ENCODE measurements at places on chromosomes 16 and 17.

- DNase-seq, result no peak
Measured at GRCh38 chr17:49676276-49676868, 1.5 kb downstream of the SPOP start.

- no peak for DNase-seq
Measured at GRCh38 chr16:66869424-66869823, 10.9 kb upstream of the PDP2 start.

- no peak for DNase-seq
Measured at GRCh38 chr17:2253768-2254406, 49.7 kb downstream of the SMG6 start.

- DNase-seq, result no peak
Measured at GRCh38 chr17:80110447-80110812, 9.0 kb downstream of the GAA start.

DNA sequence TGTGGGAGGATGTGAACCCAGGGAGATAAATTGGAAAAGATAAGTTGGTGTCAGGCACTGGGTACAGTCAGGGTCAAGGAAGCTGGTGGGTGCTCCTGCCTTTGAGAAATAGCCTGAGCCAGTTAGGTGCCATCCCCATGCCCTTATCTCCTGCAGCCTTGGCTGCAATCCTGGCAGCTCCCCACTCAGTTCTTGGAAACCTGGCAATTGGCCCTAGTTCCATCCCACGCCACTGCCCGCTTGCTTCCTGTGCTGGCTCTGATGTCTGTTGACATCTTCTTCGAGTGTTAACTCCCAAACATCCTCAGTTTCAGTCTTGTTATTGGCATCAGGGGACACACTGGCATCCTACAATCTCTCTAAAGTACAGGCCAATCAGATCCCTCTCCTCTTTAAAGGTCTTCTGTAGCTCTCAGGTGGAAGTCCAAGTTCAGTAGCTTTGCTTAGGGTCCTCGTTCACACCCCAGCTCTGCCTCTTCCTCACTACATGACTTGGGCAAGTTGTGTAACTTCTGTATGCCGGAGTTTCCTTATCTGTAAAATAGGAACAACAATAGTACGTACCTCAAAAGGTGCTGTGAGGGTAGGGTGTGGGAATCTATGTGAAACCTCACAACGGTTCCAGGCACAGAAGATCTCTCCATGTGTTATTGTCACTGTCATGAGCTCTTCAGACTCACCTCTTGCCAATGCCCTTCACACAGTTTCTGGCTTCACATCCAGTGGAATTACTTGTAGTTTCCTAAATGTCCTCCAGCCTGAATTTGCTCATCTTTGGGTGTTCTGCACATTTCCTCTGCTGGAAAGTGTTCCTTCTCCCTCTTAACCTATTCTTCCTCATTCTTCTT, 13.5 kb upstream of the PRKAR1A start:
- DNase-seq, result no peak

DNA sequence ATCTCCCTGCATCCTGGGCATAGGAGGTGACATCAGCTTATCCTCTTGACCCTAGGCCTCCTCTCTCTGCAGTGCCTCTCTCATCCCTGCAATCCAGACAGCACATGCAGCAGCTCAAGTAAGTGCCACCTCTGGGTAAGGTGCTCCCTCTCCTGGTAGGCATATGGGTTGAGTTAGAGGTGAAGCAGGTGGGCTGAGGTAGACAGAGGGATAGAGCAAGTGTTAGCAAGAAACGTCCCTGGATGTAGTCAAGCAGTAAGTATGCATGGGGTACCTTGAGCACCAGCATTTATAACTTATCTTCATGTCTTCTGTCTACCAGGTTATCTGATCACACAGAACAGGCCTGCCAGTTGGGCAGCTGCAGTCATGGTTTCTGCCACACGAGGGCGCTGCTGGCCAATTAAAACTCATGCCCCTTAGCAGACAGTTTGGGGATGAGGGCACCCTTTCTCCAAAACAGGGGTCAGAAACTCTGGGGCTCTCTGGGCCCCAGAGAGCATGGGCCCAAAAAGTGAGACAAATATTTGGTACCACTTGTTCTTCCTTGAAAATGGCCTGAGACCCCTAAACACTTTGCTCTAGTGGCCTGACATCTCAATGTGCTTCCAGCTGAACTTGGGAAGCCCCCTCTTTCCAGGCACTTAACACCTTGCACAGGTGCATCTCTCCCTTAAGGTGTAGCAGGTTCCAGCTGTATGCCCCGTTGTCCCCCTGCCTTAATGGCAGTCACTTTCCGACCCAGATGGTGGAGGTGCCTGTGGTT, 59.8 kb downstream of the NEUROD2 start:
- peak; percentile 21 for DNase-seq

DNA sequence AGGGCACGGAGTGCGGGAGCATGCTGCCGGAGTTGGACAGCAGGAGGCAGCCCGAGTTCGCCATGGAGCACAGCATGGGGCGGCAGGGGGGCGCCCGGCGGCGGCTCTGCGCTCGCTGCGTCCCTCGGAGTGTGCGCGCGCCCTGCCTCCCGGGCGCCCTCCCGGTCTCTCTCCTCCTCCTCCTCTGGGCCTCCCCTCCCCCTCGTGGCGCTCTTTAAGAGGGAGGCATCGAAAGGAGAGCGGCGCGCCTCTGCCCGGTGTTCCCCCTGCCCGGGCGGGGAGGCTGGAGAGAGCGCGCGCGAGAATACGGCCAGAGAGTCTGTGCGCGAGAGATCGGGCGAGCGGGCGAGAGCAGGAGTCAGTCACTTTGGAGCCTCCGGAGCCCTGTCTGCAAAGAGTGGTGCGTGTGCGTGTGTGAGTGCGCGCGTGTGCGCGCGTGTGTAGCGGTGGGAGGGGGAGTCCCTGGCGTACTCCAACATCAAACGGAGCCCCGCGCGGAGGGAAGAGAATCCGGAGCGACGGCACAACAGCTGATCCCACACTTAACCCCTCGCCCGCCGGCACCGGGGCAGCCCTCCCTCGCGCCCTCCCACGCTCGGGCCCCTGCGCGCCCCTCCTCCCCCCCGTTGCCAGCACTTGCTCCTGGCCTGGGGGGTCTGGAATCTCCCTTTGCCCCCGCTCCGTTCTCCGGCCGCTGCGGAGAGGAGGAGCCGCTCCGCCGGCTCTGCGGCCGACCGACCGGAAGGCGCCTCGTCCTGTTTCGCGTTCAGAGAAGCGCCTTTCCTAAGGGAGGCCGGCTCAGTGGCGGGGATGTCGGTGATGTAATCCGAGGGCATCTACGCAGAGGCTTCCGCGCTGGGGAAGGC, 108.9 kb downstream of the ENGASE start:
- DNase-seq, result no peak

DNA sequence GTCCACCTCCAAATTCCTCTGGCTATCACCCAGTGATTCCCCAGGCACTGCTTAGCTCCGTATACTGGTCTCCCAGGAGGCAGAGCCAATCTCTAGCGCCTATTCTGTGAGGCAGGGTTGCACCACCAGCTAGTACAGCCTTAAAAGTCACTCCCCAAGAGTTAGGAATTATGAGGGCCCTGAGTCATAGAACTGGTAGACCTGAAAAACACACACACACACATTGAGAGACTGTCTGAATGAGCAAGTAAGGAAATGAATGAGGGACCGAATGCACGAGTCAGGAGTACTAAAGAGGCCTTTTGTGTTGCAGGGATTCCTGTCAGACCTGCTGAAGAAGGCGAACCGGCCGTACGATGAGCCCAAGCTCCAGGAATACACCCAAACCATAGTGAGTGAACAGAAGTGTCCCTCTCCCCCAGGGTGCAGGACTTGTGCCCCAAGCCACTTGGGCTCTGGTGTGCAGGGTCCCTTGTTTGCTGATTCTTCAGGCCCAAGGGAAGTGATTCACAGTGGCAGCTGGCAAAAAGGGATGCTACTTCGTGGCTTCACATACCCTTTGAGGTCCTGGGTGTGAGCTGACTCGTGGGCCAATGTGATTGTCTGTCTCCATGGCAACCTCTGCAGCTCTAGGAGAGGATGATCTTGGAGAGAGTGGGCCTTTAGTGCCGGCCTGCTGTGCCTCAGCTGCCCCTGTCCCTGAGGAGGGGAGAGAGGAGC, 24.7 kb downstream of the CALB2 start:
- DNase-seq, result no peak

DNA sequence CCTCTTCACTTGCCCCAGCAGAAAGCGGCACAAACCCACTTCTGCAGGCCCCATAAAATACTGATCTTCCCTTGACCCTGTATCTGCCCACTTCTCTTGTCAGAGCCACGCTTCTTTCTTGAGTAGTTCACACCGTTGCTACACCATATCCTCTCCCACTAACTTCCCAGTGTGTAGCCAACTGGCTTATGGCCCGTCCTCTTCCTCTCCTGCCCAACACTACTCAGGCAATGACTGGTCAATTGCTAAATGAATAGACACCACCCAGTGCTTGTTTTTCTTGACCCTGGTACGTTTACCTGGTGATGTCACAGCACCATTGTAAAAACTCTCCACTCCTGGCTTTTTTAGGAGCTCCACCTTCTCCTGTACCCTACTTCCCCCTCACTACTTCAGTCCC, 86.9 kb downstream of the NDEL1 start:
- no peak for DNase-seq

GRCh38 chr17:47967607-47968252, 3.2 kb upstream of the CDK5RAP3 start:
- no peak for DNase-seq

GRCh38 chr17:36878216-36878615, 59.1 kb upstream of the LHX1 start:
- no peak for DNase-seq

GRCh38 chr16:12168074-12169000, 191.8 kb downstream of the SNX29 start:
- DNase-seq, result no peak

DNA sequence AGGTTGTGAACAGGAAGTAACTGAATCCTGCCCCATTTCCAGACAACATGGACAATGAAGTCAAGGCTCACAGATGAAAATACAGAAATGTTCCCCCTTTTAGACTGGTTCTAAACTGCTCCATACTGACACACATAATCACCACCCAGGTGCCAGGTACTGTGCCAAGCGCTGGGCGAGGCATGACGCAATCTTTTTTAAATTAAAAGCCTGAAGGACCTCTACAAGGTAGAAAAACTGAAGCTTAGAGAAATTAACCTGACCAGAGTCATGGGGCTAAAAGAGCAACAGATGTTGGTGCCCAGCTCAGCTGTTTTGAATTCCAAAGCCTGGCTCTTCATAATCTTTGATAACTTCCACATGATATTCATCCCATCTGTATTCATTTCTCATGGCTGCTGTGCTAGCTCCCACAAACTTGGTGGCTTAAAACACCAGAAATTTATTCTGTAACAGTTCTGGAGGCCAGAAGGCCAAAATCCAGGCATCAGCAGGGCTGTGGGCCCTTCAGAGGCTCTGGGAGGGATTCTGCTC, 4.9 kb upstream of the RAB11FIP4 start:
- DNase-seq, result no peak

- DNase-seq, result no peak
Measured at GRCh38 chr16:27781981-27782880, 232.3 kb downstream of the KATNIP start.

DNA sequence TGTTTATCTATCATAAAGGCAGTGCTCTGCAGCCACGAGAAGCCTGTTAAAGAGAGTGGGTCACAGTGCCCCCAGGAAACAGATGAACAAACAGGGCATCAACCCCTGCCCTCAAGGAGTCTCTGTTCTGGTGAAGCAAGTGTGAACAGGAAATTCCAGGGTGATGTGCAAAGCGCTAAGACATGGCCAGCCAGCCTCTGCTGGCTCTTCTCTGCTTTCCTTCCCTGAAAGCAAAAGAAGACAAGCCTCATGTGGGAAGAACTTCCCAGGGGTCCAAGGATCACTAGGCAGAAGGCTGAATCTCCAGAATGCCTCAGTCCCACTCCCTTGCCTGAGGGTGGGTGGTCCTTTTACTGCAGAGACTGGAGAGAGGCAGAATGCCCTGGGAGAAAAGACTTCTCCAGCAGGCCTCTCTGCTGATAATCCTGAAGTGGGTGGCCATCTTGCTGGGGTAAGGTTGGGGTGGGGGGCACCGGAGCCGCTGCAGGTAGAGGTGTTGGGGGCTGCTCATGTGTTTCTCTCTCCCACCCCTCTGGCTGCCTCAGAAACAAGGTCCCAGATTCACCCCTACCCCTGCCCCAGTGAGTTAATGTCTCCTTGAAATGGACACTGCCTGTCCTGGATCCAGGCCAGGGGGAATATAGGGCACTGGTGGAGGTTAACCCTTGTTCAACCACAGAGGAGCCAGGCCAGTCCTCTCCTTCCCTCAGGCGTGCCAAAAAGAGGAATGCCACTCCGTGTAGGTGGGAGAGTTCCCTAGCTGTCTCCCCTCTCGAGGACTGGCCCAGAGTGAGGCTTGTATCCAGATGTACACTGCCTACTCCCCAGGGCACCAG, 2.4 kb downstream of the ANKRD13B start:
- DNase-seq, result no peak

DNA sequence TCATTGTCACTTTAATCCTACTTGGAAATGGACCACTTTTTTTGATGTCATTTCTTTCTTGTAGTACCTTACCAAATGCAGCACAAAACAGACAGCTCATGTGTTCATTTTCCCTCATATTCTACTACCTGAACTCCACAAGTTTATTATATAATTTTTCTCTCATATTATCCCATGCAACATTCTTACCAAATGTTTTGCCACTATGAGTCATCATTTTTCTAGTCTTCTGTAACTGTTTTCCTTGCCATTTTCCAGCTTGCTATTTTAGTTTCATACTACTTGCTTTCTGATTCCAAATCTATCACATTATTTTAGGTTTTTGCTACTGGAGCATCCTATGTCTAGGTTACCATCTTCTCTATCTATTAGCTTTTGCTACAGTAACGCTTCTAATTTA, 332.7 kb downstream of the ZFHX3 start:
- DNase-seq, result no peak

DNA sequence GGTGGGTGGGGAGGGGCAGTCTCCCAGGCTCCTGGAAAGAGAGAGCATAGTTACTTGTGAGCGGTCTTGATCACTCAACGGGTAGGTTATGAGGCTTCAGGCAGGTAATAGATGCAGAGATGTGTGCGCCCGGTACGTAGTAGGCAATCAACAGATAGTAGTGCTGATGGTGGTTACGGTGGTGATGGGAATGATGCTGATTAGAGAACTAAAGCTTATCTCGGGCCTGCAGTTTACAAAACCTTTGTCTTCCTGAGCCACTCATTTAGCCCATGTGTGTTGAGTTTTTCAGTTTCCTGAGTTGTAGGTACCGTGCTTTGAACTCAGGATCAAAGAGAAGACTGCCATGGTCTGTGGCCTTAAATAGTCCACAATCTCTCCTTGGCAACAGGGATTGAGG, 401.0 kb downstream of the SNX29 start:
- DNase-seq, result no peak

DNA sequence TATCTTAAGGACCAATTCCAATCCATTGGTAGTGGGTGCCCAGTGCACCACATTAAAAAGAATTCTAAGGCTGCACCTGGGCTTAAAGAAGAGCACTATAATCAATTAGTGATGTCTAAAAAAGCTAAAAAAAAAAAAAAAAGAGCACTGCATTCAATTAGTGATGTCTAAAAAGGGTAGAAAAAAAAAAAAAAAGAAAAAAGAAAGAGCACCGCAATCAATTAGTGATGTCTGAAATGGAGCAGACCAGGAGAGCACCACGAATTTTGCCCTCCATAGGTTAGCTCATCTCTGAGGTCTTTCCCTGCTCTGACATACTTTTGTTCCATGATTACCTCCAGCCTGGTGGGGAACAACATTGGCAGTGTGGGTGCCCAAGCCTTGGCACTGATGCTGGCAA, 18.9 kb upstream of the CYLD start:
- DNase-seq, result no peak

- no peak for DNase-seq
Measured at GRCh38 chr16:69820926-69821541, 58.9 kb downstream of the WWP2 start.

GRCh38 chr16:62585041-62585545, 548.9 kb upstream of the CDH8 start:
- no peak for DNase-seq
